NCI-H2171 (cell line): ENCODE measurements at places on chromosomes 4 and X.
A peak's percentile ranks its signal among the peaks of the same experiment; 100 is the strongest.

DNA sequence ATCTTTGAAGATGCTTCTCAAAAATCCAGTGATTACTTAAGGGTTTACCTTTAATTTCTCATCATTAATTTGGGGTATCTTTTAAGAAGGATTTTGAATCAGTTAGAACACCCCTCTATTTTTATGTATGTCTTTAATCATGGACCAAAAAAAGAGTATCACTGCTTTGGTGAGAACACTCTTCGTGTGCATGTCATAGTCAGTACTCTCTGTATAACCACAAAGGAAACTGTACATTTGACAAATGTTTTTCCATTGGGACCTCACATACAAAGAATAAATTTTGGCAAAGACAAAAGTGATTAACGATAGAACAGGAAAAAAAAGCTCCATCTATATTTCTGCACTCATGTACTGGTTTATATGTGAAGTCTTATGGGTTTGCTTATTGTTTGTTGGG is 31.3 kb downstream of the FAM241A start:
- DNase-seq, result no peak

DNA sequence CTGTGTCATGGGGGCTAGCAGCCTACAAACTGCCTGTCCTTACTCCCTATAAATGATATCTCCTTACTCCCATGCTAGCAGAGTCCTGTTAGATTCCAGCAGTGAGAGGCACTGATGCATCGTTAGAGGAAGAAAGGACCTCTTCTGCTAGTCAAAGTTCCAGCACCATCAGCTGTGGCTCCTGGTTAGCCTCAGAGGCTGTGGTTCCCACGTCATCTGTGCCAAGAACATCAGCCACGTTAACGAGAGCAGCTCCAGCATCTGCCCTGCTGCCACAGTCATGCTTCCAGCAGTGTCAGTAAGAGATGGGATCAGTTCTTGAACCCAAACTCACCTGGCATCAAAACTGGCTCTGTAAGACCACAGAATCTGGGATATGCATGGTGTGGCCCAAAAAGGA is 88.5 kb downstream of the SLC2A9 start:
- no peak for DNase-seq

DNA sequence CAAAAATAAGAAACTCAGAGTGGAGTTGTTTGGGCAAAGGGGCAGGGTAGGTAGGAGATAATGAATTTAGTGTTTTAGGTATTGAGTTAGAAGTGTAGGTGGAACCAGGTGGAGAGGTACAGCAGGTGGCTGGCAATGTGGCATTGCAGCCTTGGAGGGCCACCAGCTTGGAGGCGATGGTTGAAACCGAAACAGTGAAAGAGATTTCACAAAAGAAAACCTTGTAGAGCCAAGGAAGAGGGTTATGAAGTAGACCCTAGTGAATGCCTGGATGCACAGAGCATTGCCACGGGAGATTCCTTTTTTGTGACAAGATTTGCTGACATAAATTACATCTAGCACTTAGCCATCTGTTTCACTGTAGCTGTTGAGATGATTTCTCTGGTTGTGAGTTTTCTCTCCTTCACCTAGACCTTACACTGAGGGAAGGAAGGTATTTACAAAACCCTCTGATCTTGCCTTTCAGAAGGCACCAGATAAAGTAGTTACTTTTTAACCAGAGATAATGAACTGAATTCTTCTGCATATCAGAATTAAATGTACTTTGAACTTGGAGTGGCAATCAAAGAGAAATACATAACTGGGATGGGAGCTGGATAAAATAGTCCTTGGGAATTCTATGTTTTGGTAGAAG is 104.1 kb upstream of the CASK start:
- no peak for DNase-seq

GRCh38 chr4:67922697-67923096 is 38.9 kb upstream of the TMPRSS11D start:
- no peak for DNase-seq

DNA sequence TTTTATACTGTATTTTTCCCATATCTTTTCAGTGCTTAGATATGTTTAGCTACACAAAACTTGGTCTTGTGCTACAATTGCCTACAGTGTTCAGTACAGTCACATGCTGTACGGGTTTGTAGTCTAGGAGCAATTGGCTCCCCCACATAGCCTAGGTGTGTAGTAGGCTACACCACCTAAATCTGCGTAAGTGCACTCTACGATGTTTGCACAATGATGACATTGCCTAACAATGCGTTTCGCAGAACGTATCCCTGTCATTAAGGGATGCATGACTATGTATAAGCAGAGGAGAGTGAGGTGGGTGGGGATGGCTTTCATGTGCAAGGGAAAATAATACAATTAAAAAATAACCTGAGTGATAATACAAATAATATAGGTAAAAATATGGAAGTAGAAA is 131.4 kb downstream of the GBA3 start:
- DNase-seq, result no peak

- DNase-seq, result no peak
These were observed 127.2 kb downstream of the CHRNA9 start for GRCh38 chr4:40462326-40462725.

GRCh38 chrX:108091878-108092291 is 307 bp downstream of the ATG4A start:
- peak; percentile 31 for DNase-seq

GRCh38 chr4:103719105-103719829 is 518 bp downstream of the TACR3 start:
- DNase-seq, result no peak

DNA sequence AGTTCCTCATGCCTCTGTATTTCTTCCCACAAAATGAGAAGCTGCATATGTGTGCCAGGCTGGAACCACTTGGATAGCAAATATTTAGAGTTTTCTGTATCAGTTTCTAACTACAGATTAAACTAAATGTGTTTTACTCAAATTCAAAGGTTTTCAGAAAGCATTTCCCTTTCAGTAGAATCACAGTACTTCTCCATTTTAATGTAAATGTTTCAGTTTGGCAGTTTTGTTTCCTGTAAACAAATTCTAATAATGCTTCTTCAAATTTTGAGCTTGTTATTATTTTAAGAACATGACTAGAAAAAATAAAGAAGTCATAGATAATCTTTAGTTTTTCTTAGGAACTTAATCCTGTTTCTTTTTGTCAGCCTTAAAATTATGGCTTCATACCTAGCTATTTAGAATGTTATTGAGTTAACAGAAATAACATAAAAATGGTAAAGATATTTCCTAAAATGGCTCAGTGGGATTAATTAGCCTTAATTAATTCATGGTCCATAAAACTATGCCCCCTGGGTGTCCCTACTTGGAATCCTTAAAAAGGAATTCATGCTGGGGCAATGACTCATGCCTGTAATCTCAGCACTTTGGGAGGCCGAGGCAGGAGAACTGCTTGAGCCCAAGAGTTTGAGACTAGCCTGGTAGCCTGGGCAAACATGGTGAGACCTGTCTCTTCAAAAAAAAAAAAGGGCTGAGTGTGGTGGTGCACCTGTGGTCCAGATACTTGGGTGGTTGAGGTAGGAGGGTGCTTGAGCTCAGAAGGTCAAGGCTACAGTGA is 83.8 kb upstream of the GPR34 start:
- DNase-seq, result no peak

GRCh38 chr4:137693641-137694040 is 161.3 kb upstream of the PCDH18 start:
- no peak for DNase-seq

GRCh38 chr4:53841711-53842110 is 222.7 kb downstream of the CHIC2 start:
- DNase-seq, result no peak

GRCh38 chrX:77299549-77299948 is 147.6 kb upstream of the FGF16 start:
- DNase-seq, result no peak

- no peak for DNase-seq
These were observed 19.9 kb upstream of the CLDN34 start for GRCh38 chrX:9947131-9947794.

GRCh38 chr4:88792821-88793220 is 95.2 kb upstream of the NAP1L5 start:
- no peak for DNase-seq

- no peak for DNase-seq
These were observed 249.8 kb upstream of the MAD2L1 start for GRCh38 chr4:120316416-120316815.

DNA sequence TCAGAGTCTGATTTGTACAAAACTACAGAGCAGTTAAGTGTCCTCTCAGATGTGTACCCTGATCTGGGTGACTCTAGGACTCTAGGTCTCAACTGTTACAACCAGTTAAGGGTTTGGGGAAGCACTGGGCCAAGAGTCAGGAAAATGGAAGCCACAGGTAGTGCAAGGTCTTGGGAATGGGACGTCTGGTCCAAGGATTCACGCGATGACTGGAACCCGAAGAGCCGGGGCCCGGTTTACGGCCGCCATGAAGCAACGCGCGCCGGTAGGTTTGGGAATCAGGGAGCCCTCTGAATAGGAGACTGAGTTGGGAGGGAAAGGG is 321 bp upstream of the HPRT1 start:
- no peak for DNase-seq

- no peak for DNase-seq
These were observed 1577.7 kb upstream of the TENM3 start for GRCh38 chr4:180665481-180665880.

- DNase-seq, result no peak
These were observed 753.7 kb upstream of the AMOT start for GRCh38 chrX:113594123-113594841.

GRCh38 chr4:158811704-158812103 is 42.9 kb downstream of the FNIP2 start:
- no peak for DNase-seq

GRCh38 chrX:17046478-17047097 is 100.1 kb downstream of the REPS2 start:
- DNase-seq, result peak; percentile 64

DNA sequence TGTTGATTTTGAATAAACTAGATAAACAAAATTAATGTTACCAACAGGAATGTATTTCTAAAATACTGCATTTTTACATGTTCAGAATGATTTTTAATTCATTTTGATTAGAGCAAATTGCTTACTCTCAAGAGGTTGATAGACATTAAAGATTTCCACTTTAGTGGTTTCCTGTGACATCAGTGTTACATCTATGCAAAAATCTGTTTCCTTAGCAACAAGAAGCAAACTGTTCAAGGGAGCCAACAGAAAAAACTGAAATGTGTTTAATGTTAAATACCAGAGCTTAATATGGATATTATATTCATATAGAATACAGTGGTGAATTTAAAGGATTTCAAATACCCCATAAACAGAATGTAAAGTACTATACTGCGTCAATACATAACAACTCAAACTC is 277.8 kb downstream of the GABRG1 start:
- DNase-seq, result no peak

DNA sequence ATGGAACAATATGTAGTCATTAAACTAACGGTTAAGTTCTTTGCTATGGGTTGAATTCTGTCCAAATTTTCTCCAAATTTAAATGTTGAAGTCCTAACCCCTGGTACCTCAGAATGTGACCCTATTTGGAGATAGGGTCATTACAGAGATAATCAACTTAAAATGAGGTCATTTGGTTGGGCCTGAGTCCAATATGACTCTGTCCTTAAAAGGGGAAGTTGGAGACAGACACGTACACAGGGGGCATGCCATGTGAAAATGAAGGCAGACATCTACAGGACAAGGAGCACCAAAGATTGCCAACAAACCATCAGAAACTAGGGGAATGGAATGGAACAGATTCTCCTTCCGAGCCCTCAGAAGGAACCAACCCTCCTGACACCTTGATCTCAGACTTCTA is 492.0 kb upstream of the FTHL17 start:
- DNase-seq, result no peak

DNA sequence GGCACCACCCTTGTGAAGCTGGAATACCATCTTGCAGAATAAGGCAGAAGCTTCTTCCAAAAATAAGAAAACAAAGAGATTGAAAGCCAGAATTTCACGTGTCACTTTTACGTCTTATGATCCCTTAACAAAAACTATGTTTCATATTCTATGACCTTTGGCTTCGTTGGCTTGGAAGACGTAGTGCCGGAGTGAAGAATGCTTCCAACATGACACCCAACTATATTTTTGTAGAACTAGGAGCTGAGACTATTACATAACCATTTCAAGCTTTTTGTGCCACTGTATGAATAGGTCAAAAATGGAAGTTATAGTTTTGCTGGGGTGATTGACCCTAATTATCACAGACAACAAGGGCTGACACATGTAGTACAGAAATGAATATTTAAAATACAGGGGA is 996.2 kb downstream of the ADGRL3 start:
- DNase-seq, result no peak

DNA sequence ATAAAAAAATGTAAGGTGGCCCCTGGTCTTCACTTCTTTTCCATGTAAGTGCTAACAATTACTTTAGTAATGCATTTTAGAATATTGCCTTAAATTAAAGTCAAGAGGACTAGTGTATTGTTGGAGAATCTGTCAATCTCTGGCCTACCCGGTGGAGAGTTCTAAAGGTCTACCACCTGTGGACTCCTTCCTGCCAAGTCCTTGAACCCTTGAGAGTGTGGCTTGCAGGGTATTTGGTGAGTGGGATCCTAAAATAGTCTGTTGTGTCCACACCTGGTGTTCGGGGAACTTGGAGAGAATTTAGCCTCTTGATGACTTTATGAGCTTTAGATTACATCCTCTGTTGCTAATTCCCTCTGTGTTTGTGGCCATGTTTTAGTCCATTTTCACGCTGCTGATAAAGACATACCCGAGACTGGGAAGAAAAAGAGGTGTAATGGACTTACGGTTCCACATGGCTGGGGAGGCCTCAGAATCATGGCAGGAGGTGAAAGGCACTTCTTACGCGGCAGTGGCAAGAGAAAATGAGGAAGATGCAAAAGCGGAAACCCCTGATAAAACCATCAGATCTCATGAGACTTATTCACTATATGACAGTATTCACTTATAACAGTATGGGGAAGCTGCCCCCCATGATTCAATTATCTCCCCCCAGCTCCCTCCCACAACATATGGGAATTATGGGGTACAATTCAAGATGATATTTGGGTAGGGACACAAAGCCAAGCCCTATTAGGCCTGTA is 23.8 kb downstream of the DDIT4L start:
- DNase-seq, result no peak

- no peak for DNase-seq
These were observed 126.9 kb upstream of the TEX13A start for GRCh38 chrX:105347373-105347772.

DNA sequence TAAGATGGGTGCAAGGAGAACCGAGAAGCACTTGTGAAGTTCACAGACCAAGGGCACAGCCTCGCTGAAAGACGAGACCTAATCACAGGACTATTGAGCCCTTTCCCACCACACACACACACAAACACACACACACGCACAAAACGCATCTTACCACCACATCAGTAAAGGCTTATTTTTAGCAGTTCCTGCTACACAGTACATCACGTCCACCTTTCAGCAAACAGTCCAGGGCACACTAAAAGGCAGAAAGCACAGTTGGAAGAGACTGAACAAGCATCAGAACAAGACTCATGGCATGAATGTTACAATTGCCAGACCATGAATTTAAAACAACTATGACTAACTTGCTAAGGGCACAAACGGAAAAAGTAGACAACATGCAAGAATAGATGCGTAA is 83.6 kb upstream of the MAPK10 start:
- DNase-seq, result no peak

GRCh38 chrX:79081895-79082512 is 62.5 kb upstream of the GPR174 start:
- no peak for DNase-seq
